ENCODE measurements at places on chromosomes 5 and 9.

- no peak for DNase-seq
Observed at GRCh38 chr5:58334035-58334434, 125.9 kb downstream of the PLK2 start.

- no peak for DNase-seq
Observed at GRCh38 chr5:134258896-134259295, 33.0 kb upstream of the PPP2CA start.

GRCh38 chr9:116724123-116724522 lies 37.0 kb downstream of the TRIM32 start:
- no peak for DNase-seq

- no peak for DNase-seq
Observed at GRCh38 chr9:70830618-70831017, 290.8 kb downstream of the TRPM3 start.

DNA sequence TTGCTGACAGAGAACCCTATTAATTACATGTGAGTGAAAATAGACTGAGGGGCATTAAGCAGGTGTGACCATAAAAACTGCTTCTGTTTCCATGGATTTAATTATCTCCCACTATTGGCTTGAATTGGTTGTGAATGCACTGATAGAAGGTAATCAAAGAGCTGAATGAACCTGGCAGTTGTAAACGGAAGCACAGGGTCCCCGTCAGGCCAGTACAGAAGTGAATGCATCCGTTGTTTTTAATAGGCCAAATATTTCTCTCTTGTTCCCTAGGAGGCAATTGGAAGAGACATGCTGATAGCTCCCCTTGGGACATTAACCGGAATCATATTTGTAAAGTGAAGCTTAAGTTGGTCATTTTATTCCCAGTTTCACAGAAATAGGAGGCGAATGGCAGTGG lies 147.0 kb downstream of the CAVIN4 start:
- no peak for DNase-seq
